ENCODE measurements at places on chromosomes 3 and 15.

- DNase-seq: no peak
These were observed 5.9 kb downstream of the MEIS2 start for GRCh38 chr15:37094333-37094914.

- DNase-seq: no peak
These were observed 52.7 kb downstream of the CAPN7 start for GRCh38 chr3:15258720-15259119.

GRCh38 chr3:177832880-177833279, 635.6 kb upstream of the TBL1XR1 start:
- no peak for DNase-seq

DNA sequence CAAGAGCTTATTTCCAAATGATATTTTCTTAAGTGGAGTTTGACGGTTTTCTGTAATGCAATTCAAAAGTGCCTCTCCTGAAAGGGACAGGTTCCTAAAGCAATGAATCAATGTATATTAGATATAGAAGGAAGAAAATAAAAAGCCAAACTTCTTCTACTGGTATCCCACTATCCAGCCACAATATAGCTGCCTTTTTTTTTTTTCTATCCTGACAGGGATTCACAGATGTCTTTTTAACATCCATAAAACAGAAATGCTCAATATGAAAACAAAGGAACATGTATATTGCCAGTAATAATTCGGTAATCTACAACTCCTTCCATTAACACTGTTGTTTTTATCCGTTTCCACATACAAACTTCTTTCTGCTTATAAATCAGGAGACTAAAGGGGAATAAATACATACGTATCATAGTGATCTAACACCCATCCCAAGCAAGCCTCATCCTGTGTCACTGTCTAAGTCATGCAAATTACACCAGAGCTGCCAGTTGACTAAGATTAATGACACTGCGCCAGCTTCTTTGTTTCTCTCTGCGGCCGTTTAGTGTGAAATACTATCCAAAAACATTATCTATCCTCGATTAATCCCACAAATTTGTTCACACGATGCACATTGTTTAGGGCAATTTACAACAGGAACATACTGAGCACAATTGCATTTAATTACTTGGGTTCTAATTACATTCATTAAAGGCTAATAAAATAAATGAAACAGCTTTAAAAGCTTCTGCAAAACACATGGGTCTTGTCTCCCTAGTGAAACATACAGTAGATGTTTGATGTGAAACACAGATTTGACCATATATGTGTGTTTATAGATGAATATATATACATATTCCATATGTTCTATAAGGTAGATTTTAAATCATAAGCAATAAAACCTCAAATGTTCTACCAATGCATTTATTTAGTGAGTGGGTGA, 51.9 kb upstream of the CDIN1 start:
- DNase-seq: peak; percentile 15

GRCh38 chr15:29470794-29471193, 201.2 kb upstream of the NSMCE3 start:
- DNase-seq: no peak

GRCh38 chr3:116058844-116059243, 386.4 kb downstream of the LSAMP start:
- DNase-seq: no peak

DNA sequence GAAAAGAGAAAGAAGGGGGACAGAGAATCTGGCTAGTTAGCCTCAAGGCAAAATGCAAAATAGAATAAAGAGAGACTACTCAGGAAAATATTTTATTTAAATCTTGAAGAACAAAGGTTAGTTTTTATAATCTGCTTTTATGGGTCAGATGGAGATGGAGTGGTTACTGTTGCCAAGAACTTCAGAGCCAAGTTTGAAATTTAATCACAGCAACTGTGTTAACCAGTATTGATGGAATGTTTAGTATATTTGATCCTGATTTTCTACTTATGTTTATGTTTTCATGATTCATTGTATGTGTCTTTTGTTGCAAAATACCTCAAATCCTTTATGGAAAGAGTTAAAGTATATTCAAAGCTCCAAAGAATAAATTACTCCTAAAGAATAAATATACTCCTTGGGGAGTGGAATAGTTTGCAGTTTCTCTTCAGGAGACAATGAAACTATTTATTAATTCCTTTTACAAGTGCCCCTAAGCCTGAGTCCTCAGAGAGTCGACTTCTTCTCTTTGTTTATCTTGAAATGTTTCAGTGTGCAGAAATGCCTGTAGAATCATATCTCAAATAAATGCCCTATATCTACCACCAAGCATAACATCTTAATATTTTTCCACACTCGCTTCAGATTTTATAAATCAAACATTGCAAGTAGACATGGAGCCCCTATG, 60.9 kb upstream of the THSD4 start:
- no peak for DNase-seq
